ENCODE measurements at places on chromosomes 16 and 17.

DNA sequence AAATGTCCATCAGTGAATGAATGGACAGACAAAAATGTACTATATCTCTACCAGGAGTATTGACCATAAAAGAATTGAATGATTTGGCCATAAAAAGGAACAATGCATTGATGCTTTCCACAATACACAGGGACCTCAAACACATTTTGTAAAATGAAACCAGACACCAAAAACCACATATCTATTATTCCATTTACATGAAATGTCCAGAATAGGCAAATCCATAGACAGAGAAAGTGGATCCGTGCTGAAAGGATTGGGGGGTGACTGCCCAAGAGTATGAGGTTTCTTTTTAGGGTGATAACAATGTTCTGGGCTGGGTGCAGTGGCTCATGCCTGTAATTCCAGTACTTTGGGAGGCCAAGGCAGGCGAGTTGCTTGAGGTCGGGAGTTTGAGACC is 6.9 kb upstream of the LITAF start:
- DNase-seq: no peak

DNA sequence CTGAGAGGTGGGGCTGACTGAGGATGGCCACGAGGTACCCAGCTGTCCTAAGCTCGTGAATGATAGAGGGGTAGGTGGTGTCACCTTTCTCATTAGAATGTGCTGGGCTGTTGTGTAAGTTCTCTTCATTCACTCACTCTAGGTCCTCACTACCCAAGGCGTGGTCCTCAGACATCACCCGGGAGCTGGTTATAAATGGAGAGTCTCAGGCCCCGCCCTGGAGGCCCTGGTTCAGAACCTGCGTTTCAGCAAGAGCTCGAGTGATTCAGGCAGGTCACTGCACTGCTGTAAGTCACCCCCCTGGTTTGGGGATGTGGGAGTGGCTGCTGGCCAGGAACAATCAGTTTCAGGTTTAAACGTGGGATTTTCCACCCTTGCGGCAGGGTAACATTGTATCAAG is 139.8 kb downstream of the FOXL1 start:
- no peak for DNase-seq

- DNase-seq: peak; percentile 25
Measured at GRCh38 chr17:20284022-20284421, 183.3 kb downstream of the LGALS9B start.

DNA sequence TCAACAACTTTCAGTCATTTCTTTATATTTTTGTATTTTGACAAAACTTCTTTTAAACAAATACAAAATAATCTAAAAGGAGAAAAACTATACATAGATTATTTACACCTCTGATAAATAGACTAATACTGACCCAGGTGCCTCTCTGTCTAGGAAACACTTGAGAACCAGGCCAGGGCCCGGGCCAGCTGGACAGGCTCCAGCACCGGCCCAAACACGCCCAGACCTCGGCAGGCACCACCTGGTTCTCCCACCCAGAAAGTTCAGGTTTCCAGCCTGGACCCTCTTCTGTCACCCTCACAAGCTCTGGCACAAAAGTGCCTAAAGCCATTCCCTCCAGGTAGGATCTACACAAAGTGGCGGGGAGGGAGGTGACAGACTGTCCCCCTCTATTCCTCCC is 97.0 kb upstream of the DNAH17 start:
- DNase-seq: no peak

GRCh38 chr17:35191001-35191695 is 3.0 kb downstream of the SLC35G3 start:
- DNase-seq: no peak

DNA sequence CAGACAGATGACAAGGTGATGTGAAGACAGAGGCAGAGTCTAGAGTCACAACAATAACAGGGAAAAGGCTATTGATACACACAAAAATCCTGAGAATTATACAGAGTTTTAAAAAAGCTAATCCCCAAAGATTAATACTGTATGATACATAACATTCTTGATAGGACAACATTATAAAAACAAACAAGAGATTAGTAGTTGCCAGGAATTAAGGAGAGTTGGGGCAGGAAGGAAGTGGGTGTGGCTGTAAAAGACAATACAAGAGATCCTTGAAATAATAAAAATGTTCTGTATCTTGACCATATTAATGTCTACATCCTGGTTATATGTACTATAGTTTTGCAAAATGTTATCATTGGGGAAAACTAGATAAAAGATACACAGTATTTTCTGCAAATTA is 309.5 kb upstream of the PMFBP1 start:
- no peak for DNase-seq

DNA sequence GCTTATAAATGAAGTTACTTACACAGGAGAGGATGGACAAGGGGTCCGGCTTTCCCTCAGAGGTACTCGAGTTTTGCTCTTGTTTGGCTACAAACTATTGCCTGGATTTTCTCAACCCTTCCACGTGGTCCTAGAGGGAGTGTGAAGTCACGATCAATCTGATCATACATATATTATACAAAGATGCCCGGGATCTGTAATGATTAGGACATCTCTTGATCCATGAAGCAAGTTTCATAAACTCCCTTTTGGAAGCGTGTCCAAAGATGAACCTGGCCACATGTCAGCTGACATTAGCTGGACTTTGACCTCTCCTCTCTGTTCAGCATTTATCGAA is 2.3 kb upstream of the CDH11 start:
- no peak for DNase-seq

DNA sequence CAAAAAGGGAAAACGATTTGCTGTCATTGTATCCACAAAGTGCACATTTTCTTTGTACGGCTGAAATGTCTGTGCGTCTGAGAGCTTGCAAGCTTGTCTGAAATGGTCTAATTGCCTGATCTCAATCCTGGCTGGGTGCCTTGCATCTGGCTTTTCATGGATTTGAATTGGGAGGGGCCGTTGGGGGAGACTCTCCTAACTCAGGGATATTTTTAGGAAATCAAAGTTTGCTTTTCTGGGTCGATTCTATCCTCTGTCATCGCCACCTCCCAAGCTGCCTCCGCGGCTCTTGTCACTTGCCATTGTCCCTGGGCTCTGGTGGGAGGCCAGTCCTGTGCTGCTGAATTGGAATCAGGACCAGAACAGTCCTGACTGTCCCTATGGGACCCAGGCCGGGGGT is 33.3 kb upstream of the MGAT5B start:
- peak; percentile 16 for DNase-seq

DNA sequence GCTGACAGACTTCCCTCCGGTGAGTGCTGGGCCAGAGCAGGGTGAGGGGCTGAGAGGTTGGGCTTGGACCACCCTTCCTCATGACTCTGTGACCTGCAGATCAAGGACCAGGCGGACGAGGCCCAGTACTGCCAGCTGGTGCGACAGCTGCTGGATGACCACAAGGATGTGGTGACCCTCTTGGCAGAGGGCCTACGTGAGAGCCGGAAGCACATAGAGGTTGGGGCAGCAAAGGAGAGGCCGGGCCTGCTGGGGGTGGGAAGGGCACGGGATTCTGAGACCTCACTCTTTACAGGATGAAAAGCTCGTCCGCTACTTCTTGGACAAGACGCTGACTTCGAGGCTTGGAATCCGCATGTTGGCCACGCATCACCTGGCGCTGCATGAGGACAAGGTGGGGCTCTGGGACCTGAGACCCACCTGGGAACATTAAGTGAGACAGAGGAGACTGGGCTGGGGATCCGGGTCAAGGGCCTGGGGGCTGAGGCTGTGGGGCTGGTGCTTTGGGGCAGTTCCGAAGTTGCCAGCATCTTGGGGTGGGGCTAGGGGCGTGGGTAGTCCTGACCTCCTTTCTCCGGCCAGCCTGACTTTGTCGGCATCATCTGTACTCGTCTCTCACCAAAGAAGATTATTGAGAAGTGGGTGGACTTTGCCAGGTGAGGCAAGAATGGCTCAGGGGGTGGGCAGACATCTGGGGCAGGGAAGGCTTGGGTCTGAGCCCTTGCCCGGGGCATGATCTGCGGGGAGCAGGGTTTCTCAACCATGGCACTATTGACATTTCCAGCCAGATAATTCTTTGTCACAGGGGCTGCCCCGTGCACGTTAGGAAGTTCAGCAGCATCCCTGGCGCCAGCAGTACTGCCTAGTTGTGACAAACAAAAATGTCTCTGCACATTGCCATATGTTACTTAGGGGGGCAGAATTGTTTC is 2.2 kb downstream of the BCKDK start:
- DNase-seq: no peak

GRCh38 chr16:84933774-84934631 is 77.3 kb downstream of the ZDHHC7 start:
- no peak for DNase-seq

GRCh38 chr16:55081622-55082590 is 151.2 kb downstream of the IRX5 start:
- no peak for DNase-seq

GRCh38 chr16:54268340-54268739 is 18.2 kb downstream of the IRX3 start:
- no peak for DNase-seq

DNA sequence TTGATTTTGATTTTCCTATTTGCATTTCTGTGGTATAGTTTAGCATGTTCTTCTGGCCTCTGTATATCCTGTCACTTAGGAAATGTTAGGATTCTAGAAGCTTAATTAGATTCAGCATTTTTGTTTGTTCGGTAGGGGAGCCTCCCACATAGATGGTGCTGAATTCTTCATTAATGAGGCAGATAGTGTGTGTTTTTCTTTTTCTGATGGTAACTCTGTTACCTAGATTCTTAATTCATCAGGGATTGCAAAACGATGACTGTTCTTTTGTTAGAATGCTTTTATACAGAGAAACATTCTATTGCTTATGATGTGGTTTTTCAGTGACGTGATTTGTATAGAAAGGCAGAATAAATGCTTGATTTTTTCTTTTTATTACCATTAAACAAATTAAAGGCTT is 19.0 kb downstream of the BANP start:
- DNase-seq: no peak

DNA sequence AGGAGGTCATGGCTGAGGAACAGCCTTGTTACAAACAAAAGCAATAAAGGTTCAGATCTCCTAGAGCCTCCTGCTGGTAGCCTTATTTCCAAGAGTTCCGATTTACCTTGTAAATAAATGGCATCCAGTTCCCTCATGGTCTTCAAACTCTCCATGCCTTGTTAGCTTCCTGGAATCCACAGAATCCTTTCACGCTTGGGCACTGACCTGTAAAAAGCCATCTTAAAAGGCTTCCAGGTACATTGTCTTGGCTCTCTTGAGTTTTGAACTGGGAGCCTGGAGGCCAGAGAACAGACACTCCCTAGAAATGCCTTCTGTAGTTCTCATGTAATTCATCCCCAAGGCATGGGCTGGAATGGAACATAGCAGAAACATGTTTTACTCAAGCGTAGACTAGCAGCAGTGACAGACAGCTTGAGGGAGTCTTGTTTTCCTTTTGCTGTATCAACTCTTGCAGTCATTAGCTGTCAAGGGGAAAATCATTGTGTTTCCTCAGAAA is 207.9 kb downstream of the SNX29 start:
- no peak for DNase-seq

- no peak for DNase-seq
Measured at GRCh38 chr17:5532581-5532980, 46.2 kb downstream of the MIS12 start.

DNA sequence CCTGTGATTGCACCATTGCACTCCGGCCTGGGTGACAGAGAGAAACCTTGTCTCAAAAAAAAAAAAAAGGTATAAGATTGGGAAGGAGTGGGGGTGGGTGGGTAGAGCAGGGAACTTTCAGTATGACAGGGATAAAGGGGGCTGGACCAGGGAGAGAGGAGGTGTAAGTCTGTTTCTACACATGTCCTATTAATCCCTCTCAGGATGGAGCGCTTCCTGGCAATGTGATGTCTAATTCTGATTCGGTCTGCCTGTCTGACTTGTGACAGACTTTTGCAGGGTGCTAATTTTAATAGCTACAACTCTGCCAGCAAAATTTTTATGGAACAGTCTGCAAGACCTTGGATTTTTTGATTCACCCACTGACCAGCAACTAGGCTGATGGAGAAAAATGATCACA is 53.8 kb upstream of the SLC25A19 start:
- no peak for DNase-seq

DNA sequence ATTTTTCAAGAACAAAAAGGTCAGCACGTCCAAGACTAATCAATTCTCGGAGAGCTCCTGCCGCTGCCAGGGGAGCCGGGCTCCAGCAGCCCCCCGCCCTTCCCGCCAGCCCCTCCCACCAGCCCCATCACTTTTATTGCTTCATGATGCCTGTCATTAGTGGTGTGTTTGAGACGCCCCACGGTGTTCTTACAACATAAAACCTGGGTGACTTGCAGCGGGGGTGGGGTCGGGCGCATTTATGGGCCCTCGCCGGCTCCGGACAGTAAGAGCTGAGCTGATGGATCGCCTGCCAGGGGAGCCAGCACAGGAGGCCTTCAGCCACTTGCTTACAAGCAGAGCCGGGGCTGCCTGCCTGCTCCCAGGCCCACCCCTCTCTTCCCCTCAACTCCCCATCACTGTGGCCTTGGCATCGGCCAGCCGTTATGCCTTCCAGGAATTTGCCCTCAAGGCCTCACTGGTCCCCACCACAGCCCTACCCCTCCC is 82.9 kb upstream of the CBX4 start:
- peak; percentile 64 for DNase-seq

GRCh38 chr16:9406038-9406712 is 314.7 kb downstream of the HAPSTR1 start:
- no peak for DNase-seq

DNA sequence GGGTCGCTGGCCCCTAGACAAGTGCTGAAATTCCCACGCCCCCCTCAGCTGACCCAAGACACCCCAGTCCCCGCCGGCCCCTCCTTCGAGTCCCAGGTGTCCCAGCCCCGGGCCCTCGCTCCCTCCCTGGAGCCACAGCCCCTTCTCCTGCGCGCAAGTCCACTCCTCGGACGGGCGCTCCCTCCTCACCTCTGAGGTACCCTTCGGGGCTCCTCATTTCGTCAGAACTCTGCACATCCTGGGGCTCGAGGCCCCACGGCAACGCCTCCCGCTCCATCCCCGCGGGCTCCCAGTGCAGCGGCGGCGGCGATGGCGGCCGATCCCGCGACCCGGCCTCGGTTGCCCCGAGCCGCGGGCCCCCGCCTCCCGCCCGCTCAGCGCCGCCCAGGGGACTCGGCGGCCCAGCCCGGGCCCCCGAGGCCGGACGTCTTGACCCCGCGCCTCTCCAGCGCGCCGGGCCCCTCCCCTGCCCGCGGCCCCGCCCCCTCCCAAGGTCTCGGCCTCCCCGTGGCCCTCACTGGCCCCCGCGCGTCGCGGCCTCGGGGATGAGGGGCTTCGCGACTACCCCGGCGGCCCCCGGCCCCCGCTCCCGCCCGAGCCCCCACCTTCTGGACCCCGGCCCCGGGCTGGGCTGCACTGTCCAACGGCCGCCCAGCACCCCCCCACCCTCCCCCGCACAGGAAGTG is at the start of gene ZNF768:
ZNF768 (minus strand) TSS at position 430 of the 686 bp plus-strand sequence; CDS start at position 277, 153 bp downstream.
- no peak for DNase-seq

- DNase-seq: peak; percentile 37
Measured at GRCh38 chr16:89860747-89861304, 12.6 kb upstream of the TCF25 start.

- no peak for DNase-seq
Measured at GRCh38 chr17:10357768-10358167, 15.0 kb downstream of the MYH13 start.

GRCh38 chr16:70398177-70398743 is 40.6 kb downstream of the ST3GAL2 start:
- DNase-seq: no peak

DNA sequence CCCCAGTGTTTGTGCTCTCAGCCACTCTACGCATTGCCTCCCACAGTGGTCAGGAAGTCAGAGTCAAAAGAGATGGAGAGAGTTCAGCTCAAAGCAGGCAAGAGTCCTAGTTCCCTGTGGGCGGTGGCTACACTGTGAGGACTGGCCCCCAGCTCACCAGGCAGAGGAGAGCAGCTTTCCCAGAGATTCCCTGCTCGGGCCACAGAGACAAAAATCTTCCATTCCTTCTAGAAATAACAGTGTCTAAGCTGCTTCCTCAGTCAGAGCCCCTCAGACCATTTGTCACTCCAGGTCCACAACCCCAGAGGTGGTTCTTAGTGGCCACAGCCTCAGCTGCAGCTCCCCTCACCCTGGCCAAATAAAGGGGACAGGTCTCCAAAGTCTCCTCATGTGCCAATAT is 263.0 kb upstream of the RPL38 start:
- no peak for DNase-seq
